ENCODE measurements at places on chromosomes 4 and X.
A peak's percentile ranks its signal among the peaks of the same experiment; 100 is the strongest.

DNA sequence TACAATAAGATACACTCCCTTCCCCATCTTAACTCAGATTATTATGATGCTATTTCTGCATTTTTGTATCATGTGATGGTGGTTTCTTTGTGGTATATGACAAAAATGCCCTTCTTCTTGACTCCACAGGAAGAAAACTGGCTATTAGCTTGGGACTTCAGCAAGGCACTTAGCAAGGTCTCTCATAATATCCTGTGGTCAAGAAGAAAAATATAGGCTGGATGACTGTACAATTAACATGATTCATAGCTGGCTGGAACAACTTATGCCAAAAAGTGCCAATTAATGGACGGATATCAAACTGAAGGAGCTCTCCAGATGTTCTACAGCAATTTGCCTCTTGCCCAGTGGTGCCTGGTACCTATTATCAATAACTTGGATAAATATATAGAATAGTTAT lies 2.3 kb upstream of the MID1IP1 start:
- DNase-seq = peak; percentile 11

GRCh38 chr4:140103676-140104075 lies 50.3 kb downstream of the MAML3 start:
- DNase-seq = peak; percentile 20

- DNase-seq = no peak
Observed at GRCh38 chrX:43176686-43177085, 398.7 kb upstream of the PPP1R2C start.

- no peak for DNase-seq
Observed at GRCh38 chr4:106914223-106914622, 121.9 kb downstream of the DKK2 start.

GRCh38 chr4:141659539-141659938 lies 23.2 kb downstream of the IL15 start:
- no peak for DNase-seq

DNA sequence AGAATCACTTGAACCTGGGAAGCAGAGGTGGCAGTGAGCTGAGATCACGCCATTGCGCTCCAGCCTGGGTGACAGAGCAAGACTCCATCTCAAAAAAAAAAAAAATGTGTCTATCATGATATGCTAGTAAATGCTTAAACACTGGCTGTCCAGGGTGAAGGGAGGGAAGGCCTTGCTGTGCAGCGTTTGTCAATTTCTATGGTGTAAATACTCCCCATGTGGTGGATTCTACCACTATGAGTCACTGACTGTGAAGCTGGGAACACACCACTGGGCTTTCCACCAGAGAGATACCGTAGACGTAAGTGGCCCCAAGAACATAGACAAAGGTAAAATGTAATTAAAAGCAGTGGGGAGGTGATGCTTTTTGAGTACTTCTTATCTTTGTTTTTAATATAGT lies 51.3 kb upstream of the LEF1 start:
- peak; percentile 1 for DNase-seq

GRCh38 chr4:174528226-174528625 lies 5.9 kb upstream of the HPGD start:
- no peak for DNase-seq
